Purkinje cell (primary cell): ENCODE measurements at places on chromosomes 13 and 19. TPM values are rescaled to one million over a fixed set of nuclear protein-coding genes. Genes with fewer than 3 reads are reported as not detected.

Gene C1QTNF9B
- 0.36 TPM in 1 of 2 replicates, not detected in the other for polyA plus RNA-seq

Gene ZNF208
- polyA plus RNA-seq, result 115 and 156 TPM in 2 replicates

Gene CD209
- not detected in 2 replicates for polyA plus RNA-seq

Gene GSX1
- polyA plus RNA-seq, result not detected in 2 replicates

Gene LCP1
- 11.8 and 20.9 TPM in 2 replicates for polyA plus RNA-seq

Gene RASIP1
- polyA plus RNA-seq, result 0.25 and 1.0 TPM in 2 replicates

Gene IGLON5
- polyA plus RNA-seq, result 0.32 and 0.78 TPM in 2 replicates

Gene CEBPA
- not detected in 2 replicates for polyA plus RNA-seq

Gene CCL25
- not detected in 2 replicates for polyA plus RNA-seq

Gene FUT1
- polyA plus RNA-seq, result 0.06 TPM in 1 of 2 replicates, not detected in the other

Gene HRC
- not detected in 2 replicates for polyA plus RNA-seq

Gene LYPD3
- not detected in 2 replicates for polyA plus RNA-seq

Gene RASAL3
- 1.2 TPM in 1 of 2 replicates, not detected in the other for polyA plus RNA-seq

Gene PIN1
- polyA plus RNA-seq, result 29.2 and 34.0 TPM in 2 replicates

Gene SPACA4
- polyA plus RNA-seq, result not detected in 2 replicates

Gene CLDN10
- polyA plus RNA-seq, result 48.4 and 63.6 TPM in 2 replicates

Gene PAF1
- polyA plus RNA-seq, result 4.5 and 13.7 TPM in 2 replicates

Gene DHX34
- 0.32 and 0.81 TPM in 2 replicates for polyA plus RNA-seq

Gene FOSB
- not detected in 2 replicates for polyA plus RNA-seq

Gene CD320
- 16.1 and 22.6 TPM in 2 replicates for polyA plus RNA-seq

Gene SLC35E1
- 23.4 and 37.8 TPM in 2 replicates for polyA plus RNA-seq

Gene LYPD5
- polyA plus RNA-seq, result 8.0 and 10.0 TPM in 2 replicates

Gene ZNF560
- polyA plus RNA-seq, result not detected in 2 replicates

Gene NAPA
- polyA plus RNA-seq, result 72.5 and 109 TPM in 2 replicates

Gene SIGLEC8
- not detected in 2 replicates for polyA plus RNA-seq

Gene ZNF829
- polyA plus RNA-seq, result 3.0 and 4.5 TPM in 2 replicates

Gene JUND
- polyA plus RNA-seq, result 12.2 and 17.8 TPM in 2 replicates

Gene ZIK1
- 2.0 and 2.3 TPM in 2 replicates for polyA plus RNA-seq

Gene RNF113B
- polyA plus RNA-seq, result 0.69 TPM in 1 of 2 replicates, not detected in the other

Gene C19orf81
- polyA plus RNA-seq, result not detected in 2 replicates

Gene CEACAM16
- polyA plus RNA-seq, result 0.35 TPM in 1 of 2 replicates, not detected in the other

Gene RGS9BP
- 1.1 TPM in 1 of 2 replicates, not detected in the other for polyA plus RNA-seq

Gene RGL3
- polyA plus RNA-seq, result 3.5 TPM in 1 of 2 replicates, not detected in the other

Gene CDC37
- polyA plus RNA-seq, result 16.1 and 22.6 TPM in 2 replicates

Gene FLT1
- 1.9 and 2.2 TPM in 2 replicates for polyA plus RNA-seq

Gene HIPK4
- polyA plus RNA-seq, result 1.0 TPM in 1 of 2 replicates, not detected in the other

Gene USHBP1
- polyA plus RNA-seq, result not detected in 2 replicates

Gene ADGRE1
- not detected in 2 replicates for polyA plus RNA-seq

Gene CGB2
- polyA plus RNA-seq, result not detected in 2 replicates

Gene FRY
- 59.7 and 67.9 TPM in 2 replicates for polyA plus RNA-seq

Gene ZNF99
- 0.22 and 0.42 TPM in 2 replicates for polyA plus RNA-seq

Gene BTBD2
- polyA plus RNA-seq, result 0.18 and 0.24 TPM in 2 replicates

Gene ZNF813
- polyA plus RNA-seq, result 1.2 and 6.8 TPM in 2 replicates

Gene CYP2S1
- polyA plus RNA-seq, result 0.14 and 0.34 TPM in 2 replicates

Gene FGF9
- polyA plus RNA-seq, result 63.8 and 63.9 TPM in 2 replicates

Gene C3
- 0.52 and 2.7 TPM in 2 replicates for polyA plus RNA-seq

Gene NKPD1
- not detected in 2 replicates for polyA plus RNA-seq

Gene MTUS2
- polyA plus RNA-seq, result 10.3 and 14.4 TPM in 2 replicates

Gene SLC25A42
- 1.2 and 2.7 TPM in 2 replicates for polyA plus RNA-seq

Gene DNAJC15
- polyA plus RNA-seq, result 70.6 and 73.6 TPM in 2 replicates

Gene ZNF606
- 5.3 and 13.3 TPM in 2 replicates for polyA plus RNA-seq

Gene PPM1N
- 0.30 TPM in 1 of 2 replicates, not detected in the other for polyA plus RNA-seq

Gene TNNI3
- polyA plus RNA-seq, result not detected in 2 replicates

Gene TBCB
- polyA plus RNA-seq, result 84.8 and 90.6 TPM in 2 replicates

Gene TPTE2
- not detected in 2 replicates for polyA plus RNA-seq
